ENCODE measurements at places on chromosomes 5 and 9.

DNA sequence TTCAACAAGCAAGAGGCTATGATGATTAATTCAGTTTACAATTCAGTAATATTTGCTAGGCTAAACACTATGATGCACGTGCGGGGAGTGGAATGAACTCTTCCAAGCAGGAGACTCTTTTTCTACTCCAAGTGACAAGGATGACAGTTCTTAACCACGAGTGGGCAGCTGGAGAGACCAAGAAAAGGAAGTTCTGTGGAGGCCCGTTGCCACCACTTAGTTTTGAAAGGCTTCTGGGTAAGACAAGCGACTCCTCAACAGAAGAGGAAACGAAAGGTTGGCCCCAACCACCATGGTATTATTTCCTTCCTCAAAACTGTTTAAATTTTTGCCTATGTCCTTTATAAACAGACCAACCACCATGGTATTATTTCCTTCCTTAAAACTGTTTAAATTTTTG, 2.8 kb downstream of the DCAF12 start:
- no peak for DNase-seq

DNA sequence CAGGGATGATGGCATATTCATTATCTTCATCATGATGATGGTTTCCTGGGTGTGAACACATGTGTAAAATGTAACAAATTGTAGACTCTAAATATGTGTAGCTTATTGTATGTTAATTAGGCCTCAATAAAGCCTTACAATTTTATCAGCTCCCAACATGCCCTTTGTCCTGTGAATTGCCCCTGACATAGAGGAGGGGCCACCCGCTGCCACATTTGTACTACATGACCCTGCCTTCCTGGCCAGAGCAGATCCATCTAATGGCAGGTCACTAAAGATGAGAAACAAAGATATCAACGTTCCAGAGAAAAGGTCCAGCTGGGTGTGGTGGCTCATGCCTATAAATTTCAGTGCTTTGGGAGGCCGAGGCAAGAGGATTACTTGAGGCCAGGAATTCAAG, 117.2 kb downstream of the CAAP1 start:
- no peak for DNase-seq

DNA sequence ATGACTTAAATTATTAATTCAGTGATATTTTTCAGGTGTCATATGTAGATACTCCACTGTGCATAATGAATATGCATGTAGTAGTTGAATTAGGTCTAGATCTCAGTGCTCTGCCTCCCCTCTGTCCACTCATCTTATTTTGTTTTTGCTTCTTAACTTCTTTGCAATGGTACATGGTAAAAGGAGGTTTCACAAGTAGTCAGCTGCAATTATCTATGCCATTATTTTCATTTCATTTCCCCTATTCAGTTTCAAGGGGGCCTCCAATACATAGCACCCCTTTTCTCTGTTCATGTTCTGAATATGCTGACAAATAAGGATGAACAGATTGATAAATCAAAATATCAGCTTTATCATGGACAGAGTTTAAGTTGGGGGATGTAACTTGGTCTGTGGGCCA, 511.6 kb upstream of the ZNF608 start:
- DNase-seq, result no peak

- DNase-seq, result no peak
Observed at GRCh38 chr5:79536193-79536906, 22.4 kb upstream of the HOMER1 start.

GRCh38 chr9:103407260-103407659, 412.1 kb downstream of the CYLC2 start:
- DNase-seq, result no peak

DNA sequence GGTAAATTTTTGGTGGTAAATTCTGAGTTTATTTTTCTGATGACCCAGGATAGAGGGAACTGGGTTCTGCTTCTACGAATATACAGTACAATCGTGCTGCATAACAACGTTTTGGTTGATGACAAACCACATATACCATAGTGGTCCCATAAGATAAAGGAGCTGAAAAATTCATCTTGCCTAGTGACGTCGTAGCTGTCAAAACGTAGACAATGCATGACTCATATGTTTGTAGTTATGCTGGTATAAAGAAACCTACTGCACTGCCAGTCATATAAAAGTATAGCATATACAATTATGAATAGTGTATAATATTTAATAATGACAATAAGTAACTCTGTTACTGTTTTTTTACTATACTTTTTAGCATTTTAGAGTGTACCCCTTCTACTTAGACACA, 244.0 kb downstream of the GAS1 start:
- DNase-seq, result no peak

DNA sequence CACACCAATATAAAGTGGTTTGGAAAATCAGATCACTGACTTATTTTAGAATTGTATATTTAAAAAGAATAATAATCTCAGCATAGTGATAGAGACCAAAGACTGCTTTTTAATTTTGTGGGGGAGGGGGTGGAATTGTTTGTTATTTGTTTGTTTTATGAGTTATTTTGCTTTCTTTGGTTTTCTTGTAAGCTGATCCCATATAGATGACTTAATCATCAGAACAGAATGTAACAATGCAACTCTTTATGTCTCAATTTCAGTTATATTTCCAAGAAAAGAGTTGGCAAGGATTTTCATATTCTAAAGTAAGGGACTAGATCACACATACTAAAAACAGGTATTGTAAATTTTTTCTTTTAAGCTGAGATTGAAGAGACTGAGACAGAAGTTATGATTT, 984.9 kb downstream of the TLE4 start:
- no peak for DNase-seq

- DNase-seq, result no peak
Observed at GRCh38 chr5:136308212-136308795, 57.0 kb downstream of the TRPC7 start.

DNA sequence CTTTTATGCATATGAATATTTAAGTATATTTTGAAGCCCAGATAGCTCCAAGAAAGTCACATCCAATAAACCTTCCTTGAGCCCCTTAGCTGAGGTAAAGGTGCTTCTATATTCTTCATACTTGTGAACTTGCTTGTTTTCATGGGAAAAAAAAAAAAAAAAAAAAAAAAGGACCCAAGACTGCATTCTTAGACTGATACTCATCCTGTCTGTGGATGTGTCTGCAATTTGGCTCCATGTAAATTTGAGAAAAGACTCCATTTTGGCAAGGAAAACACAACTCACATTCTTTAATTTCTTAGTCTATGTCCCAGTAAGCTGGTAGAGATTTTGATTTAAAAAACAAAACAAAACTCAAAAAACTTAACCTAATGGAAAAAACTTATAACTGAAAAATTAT, 238.3 kb downstream of the FBXL17 start:
- no peak for DNase-seq

- DNase-seq, result no peak
Observed at GRCh38 chr5:11758321-11758720, 145.9 kb downstream of the CTNND2 start.

All from dermis blood vessel endothelial cell (primary cell).